Transverse colon (tissue), 4 donors: ENCODE measurements at places on chromosomes 6 and 20. TPM values are rescaled to one million over a fixed set of nuclear protein-coding genes. Genes with fewer than 3 reads are reported as not detected.

GRCh38 chr6:37155394-37156312 is 14.3 kb upstream of the PIM1 start:
- peak; percentile 78 for DNase-seq

DNA sequence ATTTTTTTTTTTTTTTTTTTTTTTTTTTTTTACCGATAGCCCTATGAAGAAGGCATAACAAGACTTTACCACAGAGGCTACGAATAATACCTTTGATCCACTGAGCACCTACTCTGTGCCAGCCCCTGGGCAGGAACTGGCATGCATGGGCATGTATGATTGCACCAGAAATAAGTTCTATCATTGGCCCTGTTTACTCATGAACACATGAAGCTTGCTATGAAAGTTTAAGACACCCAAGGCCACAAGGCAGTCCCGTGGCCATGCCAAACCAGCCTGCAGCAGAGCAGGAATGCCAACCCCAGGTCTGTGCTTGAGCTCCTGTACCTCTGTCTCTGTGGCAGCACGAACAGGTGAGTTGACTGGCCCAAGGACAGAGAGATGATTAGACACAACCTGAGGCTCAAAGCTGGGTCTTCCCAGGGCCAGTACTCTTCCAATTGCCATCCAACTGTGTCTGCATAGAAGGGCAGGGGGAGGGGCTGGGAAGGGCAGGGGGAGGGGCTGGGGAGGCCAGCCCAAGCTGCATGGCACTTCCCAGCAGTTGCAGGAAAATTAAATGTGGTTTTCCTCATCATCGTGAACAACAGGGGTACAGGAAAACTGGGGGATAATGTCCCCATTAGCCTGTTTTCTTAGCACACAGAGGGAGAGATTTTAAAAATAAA is 63.5 kb downstream of the LRFN2 start:
- no peak for DNase-seq

DNA sequence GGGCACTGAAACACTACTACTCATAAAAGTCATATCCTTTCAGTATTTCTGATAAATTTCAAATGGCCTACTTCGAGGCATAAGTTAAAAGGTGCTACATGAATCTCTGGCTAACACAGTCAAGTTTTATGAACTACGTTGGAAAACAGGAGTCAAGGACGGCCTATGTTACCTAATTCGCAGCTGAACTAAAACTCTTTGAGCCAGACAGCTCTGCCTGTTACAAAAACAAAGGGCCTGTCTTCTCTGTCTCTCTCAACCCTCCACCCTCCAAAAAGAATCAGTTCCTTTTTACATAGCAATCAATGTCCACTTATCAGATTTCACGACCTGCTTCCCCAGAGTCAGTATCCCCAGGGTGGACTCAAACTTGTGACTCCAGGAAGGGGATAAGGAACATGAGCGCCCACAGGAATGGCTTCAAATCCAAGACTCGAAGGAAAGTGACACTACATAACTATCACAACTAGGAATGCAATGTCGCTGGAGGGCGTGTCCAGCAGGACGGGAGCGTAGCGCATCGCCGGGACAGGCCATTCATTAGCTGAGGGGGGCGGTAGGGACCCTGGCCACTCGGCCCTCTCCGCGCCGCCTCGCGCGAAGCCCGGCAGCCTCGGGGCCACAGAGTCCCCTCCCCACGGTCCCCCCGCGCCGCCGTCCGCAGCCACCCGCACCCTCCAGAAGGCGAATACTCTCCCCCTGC is 591 bp downstream of the IBTK start:
- peak; percentile 64 for DNase-seq

DNA sequence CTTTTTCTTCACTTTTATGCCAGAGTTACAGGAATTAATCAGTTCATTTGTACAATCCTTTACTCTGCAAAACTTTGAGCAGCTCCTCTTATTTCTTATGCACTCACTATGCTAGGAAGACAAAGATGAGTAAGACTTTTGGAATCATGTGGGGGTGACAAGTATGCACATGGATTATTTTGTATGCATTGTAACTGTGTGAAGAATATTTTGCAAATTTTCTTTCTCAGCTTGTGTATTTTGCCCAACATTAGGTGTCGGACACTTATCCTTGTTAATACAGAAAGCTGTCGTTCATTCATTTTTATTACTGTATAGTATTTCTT is 88.6 kb downstream of the PPP1R14C start:
- no peak for DNase-seq

DNA sequence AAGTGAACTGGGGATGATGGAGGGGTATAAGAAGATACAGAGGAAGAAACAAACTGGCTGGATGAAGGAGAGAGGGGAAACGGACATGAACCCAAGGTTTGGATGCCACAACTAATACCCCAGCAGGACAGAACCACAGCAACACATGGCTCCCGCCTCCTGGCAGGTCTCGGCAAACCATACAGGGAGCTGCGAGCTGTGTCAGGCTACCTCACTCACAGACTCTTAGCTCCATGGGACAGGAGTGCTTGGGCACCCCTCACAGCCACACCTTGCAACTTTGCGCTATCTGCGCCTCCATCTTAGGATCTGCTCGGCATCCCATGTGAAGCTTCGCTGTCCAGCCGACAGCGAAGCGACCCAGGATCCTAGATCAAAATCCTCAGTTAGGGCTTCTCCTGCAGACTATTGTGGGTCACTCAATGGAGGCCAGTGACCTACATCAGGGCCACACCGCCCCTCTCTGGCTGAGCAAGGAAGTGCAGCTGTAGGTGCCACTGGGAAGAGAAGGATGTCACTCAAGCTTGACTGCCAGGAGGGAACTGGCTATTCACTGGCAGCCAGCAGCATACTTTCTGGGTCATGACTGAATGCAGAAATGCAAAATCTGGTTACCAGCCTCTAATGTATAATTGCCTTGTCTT is 174.4 kb upstream of the RIN2 start:
- peak; percentile 70 for DNase-seq

- no peak for DNase-seq
These were observed 91.7 kb downstream of the RNF182 start for GRCh38 chr6:14016432-14016831.

CNKSR3 gene
- total RNA-seq: 22.5 TPM

GRCh38 chr6:44471271-44471981 is 83.9 kb downstream of the CDC5L start:
- DNase-seq: no peak

PPIL6 gene
- 4.0 TPM for total RNA-seq

DNA sequence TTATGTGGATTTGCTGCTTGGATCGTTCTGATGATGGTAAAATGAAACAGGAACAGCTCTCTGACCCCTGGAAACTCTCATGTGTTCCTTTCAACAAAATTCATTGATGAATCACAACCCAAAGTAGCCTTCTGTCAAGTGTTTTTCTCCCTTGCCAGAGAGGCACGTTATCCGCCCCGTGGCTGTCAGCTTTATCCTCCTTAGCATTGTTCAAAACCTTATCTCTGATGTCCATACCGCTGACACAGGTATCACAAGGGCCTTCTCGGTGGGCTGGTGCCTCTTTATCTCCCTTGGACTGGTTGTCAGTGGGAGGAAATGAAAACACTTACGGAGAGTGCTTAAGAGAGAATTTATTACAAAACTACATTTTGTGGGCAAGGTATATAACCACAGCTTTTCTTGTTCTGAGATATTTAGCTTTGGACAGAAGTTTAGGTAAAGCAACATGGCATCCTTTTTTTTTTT is 84.9 kb downstream of the TIAM2 start:
- DNase-seq: no peak

DNA sequence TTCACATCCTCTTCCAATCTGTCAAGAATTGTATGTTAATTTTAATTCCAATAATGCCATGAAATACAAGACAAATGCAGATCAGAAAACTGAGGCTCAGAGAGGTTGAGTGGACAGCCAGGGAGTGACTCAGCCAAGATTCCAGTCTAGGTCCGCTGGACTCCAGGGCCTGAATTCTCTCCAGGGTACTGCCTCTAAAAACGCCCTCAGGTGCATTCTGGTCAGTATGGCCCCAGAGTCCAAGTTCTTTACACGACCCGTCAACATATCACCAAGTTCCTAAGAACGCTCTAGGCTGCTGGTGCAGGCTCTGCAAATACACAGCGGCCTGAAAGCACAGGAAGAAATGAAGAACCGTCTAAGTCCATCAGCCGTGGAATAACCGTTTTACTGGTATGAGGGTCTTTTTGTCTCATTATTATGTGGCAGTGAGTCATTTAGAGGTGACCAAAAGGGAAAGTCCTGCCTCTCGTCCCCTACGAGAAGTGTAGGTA is 709 bp upstream of the ASXL1 start:
- peak; percentile 44 for DNase-seq

GRCh38 chr6:7763881-7764280 is 38.0 kb downstream of the BMP6 start:
- no peak for DNase-seq

- no peak for DNase-seq
These were observed 175.6 kb upstream of the PDE7B start for GRCh38 chr6:135675862-135676261.

SAMD10 gene
- 5.9 TPM for total RNA-seq

DNA sequence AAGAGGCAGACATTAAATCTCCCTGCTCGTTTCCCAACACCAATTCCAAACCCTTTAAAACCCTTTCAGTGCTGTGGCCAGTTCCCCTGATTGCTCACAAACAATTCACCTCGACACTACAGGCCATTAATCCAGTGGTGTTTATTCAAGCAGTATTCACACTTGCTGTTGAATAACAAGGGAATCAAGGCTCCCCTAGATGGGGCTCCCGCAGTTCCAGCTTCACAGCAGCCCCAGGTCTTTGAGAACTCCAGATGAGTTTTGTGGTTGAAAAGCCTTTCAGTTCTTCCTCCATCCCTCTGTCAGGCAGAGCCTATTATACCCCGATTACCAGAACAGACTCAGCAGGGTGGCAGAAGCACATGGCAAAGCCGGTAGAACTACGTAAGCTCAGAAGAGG is 36.2 kb downstream of the JAG1 start:
- DNase-seq: no peak

- peak; percentile 82 for DNase-seq
These were observed 580 bp upstream of the SYCP2 start for GRCh38 chr20:59933849-59934585.

- no peak for DNase-seq
These were observed 105.9 kb downstream of the SLC35F1 start for GRCh38 chr6:118012944-118013343.

DNA sequence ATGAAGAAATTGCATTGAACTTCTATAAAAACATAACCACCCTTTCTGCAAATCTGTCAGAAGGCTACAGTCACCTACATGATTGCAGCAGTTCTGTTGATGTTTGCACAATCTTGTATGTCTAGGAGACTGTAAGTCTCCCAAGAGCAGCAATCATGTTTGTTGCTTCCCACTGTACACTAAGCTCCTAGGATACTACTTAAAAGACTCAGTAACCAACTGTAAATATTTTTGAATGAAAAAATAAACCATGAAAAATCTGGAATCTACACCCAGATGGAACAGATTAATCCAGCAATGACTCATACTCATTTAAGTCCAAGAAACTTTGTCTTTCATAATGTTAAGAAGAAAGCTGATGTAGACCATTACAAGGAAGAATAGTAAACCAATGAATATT is 168.5 kb upstream of the ATXN1 start:
- no peak for DNase-seq

DNA sequence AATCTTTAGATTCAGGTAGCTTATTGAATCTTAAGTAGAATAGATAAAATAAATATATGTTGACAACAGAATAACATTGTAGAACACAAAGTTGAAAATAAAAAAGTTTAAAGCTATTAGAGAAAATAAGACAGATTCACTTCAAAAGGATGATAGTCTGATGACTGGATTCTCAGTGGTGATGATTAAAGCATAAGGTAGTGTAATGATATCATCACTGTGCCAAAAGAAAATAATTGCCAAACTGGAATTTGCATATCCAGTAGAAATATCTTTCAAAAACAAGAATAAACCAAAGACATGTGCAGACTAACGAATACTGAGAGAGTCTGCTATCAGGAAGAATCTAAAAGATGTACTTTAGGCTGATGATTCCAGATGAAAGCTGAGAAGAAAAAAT is 30.2 kb downstream of the ENPP1 start:
- no peak for DNase-seq

- no peak for DNase-seq
These were observed 330.6 kb upstream of the EPHA7 start for GRCh38 chr6:93749930-93750329.

TCF19 gene
- total RNA-seq: 2.6 TPM

DNA sequence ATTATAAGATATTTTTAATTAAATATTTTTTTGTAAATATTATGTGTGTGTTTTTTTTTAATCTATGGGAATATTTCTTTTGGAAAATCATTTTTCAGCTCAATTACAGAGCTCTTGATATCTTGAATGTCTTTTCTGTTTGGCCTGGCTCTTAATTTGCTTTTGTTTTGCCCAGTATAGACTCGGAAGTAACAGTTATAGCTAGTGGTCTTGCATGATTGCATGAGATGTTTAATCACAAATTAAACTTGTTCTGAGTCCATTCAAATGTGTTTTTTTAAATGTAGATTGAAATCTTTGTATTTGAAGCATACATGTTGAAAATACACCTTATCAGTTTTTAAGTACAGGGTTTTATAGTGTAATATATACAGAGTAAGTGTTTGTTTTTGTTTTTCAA is 2.6 kb downstream of the ID4 start:
- DNase-seq: no peak

DIDO1 gene
- total RNA-seq: 135 TPM

DNA sequence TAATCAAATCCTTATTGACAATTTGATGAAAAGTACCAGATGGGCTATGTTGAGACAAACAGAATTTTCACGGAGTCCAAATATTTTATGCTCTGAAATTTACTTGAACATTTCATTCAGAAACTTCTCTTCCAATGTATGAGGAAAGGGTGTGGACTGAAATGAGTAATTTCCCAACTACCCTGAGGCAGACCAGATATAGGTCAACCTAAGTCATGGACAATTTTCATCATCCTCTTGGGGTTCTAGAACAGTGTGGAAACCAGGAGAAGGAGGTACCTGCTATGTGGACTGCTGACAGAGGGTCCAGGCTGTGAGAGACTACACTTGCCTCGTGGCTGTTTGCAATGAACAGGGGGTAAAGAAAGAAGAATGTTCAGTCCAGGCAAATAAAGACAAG is 323.0 kb downstream of the ESR1 start:
- no peak for DNase-seq

DNA sequence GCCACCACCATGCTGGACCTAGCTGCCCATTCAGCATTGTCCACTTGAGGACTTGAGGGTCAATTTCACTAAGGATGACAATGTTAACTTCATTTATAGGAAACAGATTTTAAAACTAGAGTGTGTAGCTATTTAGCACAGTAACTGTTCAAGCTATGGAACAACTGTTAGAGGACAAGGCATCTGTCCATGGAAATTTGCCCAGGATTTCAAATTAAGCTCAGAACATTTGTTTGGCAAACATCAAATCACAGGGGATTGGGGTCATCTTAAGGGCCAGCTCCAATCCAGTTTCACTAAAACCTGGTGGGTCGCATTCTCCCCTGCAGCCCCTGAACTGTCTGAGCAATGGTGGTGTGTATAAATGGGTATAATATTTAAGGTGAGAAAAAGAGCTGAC is 35.1 kb downstream of the PM20D2 start:
- DNase-seq: no peak

- no peak for DNase-seq
These were observed 203.5 kb upstream of the CITED2 start for GRCh38 chr6:139577763-139578604.

SMOC2 gene
- 5.8 TPM for total RNA-seq

- peak; percentile 19 for DNase-seq
These were observed 75.2 kb downstream of the JPH2 start for GRCh38 chr20:44111712-44112335.
